ENCODE measurements at places on chromosomes 5 and 9.

DNA sequence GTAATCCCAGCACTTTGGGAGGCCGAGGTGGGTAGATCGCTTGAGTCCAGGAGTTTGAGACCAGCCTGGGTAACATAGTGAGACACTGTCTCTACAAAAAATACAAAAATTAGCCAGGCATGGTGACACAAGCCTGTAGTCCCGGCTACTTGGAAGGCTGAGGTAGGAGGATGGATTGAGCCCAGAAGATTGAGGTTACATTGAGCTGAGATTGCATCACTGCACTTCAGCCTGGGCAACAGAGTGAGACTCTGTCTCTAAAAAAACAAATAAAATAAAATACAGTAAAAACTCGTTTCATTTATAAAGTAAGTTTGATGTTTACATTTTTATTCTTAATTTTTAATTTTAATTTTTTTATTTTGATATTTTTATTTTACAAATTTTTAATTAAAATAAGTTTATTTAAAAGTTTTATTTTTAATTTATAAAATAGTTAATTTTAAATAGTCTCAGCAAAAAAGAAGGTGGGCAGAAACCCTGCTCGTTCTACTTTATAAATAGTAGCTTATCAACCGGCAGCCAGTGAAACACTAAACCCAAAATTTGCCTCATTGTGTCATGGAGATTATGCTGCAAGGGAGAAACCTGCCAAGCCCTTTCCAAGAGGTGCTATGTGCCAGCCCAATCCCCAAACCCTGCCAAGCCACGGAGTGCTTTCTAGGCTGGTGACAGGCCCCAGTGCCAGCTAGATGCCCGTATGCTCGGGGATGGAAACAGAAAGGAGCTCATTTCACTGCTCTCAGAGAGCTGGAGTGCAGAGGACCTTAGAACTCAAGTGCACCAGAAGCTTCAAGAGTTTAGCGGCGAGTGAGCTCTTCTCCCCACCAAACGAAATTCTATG is 38.9 kb downstream of the SERINC5 start:
- no peak for DNase-seq

GRCh38 chr5:115475788-115476187 is 68.8 kb downstream of the FEM1C start:
- DNase-seq = peak; percentile 78

DNA sequence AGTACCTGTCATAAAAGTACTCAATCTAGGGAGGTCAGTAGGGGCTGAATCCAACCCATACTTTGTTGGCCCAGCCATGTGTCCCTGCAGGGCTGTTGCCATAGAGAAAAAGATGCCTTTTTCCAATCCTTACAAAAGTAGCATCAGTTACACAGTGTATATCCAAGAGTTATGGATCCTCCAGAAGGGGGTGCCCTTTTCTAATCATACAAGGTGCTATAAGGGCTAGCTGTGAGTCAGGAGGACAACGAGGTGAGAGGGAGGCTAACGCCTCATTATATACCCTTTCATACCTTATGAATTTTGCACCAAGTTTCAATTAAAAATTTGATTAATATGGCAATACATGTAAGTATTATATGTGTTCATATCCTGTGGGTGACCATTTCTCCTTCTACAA is 4.8 kb downstream of the KIAA0825 start:
- DNase-seq = no peak

GRCh38 chr5:85000671-85001070 is 616.0 kb upstream of the EDIL3 start:
- DNase-seq = no peak

- DNase-seq = no peak
These were observed 93.6 kb downstream of the DTWD2 start for GRCh38 chr5:118894709-118895108.

- DNase-seq = no peak
These were observed 118.6 kb downstream of the FGF18 start for GRCh38 chr5:171537923-171538537.

DNA sequence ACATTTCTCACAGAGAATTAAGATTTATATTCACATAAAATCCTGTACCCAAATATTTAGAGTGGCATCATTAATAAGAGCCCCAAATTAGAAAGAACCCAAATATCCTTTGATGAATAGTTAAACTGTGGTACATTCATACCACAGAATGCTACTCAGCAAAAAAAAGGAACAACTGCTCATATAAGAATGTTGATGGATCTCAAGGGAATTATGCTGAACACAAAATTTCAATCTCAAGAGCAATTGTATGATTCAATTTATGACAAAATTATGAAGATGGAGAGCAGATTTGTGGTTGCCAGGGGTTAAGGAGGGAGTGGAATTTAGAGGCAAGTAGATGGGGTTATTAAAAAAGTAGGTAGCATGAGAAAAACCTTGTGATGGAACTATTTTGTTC is 4.5 kb upstream of the PAIP1 start:
- no peak for DNase-seq

DNA sequence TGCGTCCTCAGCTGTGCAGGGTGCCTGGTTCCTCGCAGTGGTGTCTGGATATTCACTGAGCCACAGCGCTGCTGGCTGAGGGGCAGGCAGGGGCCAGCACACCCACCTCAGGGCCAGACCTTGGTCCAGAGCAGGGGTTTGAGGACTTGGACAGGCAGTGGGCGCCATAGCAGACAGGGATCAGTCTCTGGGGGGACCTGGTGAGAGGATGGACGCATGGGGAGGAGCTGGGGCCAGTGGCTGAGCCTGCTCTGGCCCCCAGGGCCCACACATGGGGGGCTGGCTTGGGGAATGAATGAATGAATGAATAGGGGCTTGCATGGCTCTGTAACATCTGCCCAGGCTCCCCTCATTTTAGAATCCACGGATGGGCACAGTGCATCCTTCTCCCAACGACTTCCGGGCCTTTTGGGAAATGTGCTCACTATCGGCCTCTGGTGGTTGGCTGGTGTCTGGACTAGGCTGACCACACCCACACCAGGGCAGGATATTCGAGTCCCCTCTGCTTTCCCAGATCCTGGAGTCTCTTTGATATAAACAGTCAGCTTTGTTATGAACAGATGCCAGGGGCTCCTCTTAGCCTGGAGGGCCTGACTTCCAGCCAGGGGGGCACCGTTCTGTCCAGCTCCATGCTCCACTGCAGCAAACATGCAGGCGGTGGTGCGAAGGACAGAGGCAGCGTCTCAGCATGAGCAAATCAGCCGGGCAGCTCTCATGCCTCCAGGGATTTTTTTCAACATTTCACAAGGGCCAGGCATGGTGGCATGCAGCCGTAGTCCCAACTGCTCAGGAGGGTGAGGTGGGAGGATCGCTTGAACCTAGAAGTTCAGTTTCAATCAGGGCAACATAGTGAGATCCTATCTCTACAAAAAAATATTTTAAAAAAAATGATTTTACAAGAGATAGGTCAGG is 62.6 kb downstream of the NEK6 start:
- DNase-seq = peak; percentile 40

DNA sequence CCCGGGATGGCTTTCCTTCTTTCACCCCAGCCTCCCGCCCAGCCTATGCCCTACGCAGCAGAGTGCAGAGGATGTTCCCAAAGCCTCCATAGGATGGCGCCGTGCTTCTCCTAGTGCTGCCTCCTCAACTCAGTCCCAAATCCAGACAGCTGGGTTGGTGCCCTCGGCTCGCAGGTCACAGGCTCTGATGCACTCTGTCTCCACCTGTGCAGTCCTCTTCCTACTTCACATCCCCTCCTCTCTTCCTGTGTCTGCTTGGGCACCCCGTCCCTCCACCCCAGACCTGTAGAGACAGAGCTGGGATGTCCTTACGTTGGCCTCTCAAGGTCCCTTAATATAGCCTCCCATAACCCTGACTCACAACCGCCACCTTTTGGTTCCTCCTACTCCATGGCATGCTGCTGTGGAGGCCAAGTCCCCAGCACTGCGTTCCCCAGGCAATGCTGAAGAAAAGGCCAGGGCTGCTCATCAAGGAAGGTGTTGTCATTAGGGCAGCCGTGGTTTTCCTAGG is 314.4 kb downstream of the GADD45G start:
- peak; percentile 62 for DNase-seq

GRCh38 chr5:76106149-76106548 is 23.0 kb downstream of the SV2C start:
- DNase-seq = no peak

DNA sequence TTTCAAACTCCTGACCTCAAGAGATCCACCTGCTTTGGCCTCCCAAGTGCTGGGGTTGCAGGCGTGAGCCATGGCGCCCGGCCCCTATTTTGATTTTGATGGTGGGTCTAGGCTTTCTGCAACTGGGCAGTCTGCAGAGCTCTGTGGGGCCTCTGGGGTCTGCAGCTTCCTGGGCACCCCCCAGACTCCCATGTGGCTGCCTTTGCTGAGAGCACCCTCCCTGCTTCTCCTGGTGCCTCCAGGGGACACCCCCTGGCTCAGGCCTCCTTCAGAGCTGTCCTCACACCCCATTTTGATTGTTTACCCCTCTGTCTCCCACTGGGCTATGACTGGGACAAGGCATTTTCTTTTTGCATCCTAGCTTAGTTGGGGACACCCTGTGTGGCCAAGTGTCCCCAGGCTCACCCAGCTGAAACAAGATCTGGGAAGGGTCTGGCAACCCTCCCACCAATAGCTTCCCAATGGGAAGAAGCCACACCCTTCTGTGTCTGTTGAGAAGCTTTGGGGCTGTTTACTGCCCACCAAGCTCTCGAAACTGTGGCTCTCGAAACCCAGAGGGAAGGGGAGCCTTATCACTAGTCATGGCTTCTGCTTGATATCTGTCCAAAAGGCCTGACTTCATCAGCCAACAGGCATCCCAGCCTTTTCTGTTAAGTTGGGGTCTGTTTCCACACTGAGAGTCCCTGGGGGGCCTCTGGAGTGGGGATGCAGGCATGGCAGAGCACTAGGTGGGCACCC is 204.4 kb upstream of the IER5L start:
- DNase-seq = no peak

All from inflammatory macrophage (primary cell).